Anterior cingulate cortex (tissue), 58 donors: ENCODE measurements at places on chromosomes 12 and 14.
A peak's percentile ranks its signal among the peaks of the same experiment; 100 is the strongest.

- no peak for DNase-seq
These were observed 1562.4 kb downstream of the AACS start for GRCh38 chr12:126627596-126627995.

DNA sequence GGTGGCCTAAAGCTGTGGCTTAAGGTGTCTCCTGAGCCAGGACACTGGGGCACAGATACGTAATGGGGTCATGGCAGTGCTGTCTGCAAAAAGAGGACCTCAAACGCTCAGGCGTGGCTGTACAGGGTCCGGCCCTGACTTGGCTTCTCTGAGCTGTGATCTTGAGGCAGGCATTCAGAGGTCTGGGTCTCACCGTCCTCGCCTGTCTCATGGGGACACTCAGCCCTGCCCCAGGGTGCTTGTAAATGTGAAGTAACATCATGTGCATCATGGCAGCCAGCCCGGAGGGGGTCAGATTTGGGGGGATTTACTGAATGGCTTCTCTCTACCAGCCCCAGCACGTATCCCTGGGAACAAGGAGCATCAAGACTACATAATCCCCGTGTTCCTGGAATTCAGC, 28.8 kb downstream of the DIO3 start:
- DNase-seq: no peak

GRCh38 chr14:93036652-93037345, 78.9 kb downstream of the ITPK1 start:
- DNase-seq: peak; percentile 93

- DNase-seq: no peak
These were observed 337.0 kb downstream of the IPO8 start for GRCh38 chr12:30358671-30359070.
